HT-29 (cell line): ENCODE measurements at places on chromosomes 3 and 15. TPM values are rescaled to one million over a fixed set of nuclear protein-coding genes. Genes with fewer than 3 reads are reported as not detected.

DNA sequence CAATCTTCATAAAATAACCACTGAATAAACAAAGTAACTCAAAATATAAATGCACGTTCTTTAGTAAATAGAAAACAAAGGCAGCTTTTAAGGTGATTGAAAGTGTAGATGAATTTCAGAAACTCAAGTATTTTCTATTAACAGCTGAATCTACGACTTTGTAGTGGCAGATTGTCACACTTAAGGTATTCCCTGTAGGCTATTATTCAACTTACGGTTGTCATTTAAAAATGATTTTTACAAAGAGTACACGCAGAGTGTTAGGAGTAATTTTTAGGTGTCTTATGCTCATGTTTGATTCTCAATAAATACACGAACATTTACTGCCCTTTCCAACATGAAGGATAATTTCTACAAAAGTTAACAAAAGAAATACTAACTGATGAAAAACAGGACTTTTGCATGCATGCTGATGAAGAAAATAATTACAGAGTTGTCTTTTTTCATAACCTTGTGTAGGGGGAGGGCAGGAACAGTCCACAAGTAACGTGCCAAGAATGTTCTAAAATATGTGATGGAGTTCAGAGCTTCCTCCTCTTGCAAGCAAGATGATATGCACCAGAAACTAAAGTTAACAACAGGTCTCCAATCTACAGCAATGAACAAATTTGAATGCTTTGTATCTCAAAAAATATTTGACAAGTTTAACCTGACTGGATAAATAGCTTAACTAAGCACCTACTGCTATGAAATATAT lies 16.7 kb downstream of the DCBLD2 start:
- peak; percentile 53 for DNase-seq

DNA sequence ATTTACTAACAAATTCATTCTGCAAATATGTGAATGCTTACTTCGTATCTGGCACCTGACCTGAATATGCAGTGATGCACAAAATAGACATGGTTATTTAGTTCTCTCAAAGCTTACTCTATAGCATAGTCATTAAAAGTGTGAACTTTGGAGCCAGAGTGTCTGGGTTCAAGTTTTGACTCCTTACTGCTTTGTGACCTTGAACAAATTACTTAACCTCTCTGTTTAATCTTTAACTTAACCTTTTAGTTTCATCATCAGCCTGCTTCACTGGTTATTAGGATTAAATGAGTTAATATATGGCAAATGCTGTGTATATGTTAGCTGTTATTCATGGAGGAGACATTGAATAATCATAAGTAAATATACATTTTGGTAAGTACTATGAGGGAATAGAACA lies 12.1 kb upstream of the MGA start:
- no peak for DNase-seq

DNA sequence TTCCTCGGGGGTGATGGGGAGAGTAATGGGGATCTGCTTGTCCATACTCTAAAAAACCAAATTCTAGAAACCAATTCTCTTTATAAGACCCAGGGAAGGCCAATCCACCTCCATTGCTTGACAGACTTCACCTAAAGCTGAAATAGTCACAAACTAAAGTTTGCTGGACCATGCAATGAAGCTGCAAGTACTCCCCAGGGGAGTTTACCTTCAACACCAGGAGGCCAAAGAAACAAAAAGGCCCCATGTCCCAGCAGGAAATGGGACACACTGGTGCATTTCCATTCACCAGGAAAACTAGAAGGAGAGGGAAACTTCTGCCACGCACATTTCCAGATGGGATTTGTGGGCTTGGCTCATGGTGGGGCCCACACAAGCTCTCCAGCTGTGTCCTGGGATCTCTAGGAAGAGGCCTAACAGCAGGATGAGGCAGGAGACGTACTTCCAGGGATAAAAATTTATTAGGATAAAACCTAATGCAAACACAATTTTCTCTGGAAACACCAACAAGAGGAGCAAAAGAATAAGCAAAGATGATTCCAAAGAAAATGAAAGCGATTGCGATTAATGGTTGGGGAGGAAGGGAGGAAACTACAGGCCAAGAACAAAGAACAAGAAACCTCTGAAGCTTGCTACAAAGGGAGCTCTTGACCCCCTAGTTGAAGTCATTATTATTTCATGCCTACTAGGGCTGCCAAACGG lies 238.0 kb upstream of the LRTM1 start:
- no peak for DNase-seq

Gene GHSR
- total RNA-seq, result not detected in 2 replicates

Gene TRH
- not detected in 2 replicates for total RNA-seq

Gene THUMPD3
- 12.2 and 21.1 TPM in 2 replicates for total RNA-seq

Gene CNTN3
- not detected in 2 replicates for total RNA-seq

Gene FBXL22
- 0.68 and 1.0 TPM in 2 replicates for total RNA-seq

- DNase-seq, result no peak
Observed at GRCh38 chr3:98519351-98519750, 3.4 kb downstream of the CLDND1 start.

DNA sequence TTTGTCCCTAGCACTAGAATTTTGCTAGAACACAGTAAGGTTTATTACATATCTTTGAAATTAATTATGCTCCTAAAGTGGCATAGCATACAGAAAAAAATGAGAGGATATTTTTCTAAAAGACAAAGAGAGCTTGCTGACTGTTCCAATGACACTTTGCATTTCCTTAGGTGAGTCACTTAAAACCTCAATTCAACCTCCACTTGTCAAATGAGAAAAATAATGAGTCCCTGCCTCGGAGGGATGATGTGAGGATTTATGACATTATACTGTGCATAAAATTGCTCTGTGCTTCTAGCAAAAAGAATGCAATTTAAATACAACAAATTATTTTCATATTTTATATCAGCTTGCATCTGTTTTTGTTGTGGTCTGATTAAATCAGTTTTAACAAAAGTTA lies 1417.0 kb upstream of the ALCAM start:
- DNase-seq, result no peak

GRCh38 chr3:123320221-123320620 lies 118.5 kb downstream of the SEC22A start:
- DNase-seq, result no peak

DNA sequence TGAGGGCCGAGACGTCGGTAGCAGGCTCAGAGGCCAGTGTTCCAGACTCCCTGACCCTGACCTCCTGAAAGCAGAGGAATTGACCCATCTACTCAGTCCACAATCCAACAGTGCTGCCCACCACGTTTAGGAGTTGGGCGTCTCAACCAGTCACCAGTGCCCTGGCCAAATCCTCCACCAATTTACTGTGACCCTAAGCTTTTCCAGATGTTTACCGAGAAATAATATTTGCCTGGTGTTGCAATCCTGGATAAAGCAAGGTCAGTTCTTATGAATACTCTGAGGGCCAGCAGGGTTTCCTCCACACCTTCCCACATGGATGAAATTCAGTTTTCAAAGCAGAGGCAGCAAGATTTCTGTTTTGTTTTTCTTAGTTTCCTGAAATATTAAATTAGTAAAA lies 7.5 kb upstream of the APOD start:
- no peak for DNase-seq

GRCh38 chr15:91988071-91988470 lies 134.6 kb downstream of the SLCO3A1 start:
- no peak for DNase-seq

Gene ZNF609
- 19.4 and 22.8 TPM in 2 replicates for total RNA-seq

- DNase-seq, result no peak
Observed at GRCh38 chr3:24255414-24255813, 239.2 kb downstream of the THRB start.

DNA sequence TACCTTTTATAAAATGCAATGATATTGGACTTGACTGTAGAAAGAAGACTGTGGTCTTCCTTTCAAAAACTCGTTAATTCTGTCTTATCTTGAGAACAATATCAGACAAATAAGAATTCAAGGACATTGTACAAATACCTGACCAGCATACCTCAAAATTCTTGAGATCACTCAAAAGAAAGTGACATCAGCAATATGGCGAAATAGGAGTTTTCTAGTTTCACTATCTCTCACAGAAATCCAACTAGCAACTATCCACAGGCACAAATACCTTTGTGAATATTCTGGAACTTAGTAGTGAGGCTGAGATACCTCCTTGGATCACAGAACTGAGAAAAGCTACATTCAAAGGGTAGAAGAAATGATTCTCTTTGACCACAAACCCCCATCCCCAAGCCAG lies 419.7 kb downstream of the ZNF385D start:
- no peak for DNase-seq

DNA sequence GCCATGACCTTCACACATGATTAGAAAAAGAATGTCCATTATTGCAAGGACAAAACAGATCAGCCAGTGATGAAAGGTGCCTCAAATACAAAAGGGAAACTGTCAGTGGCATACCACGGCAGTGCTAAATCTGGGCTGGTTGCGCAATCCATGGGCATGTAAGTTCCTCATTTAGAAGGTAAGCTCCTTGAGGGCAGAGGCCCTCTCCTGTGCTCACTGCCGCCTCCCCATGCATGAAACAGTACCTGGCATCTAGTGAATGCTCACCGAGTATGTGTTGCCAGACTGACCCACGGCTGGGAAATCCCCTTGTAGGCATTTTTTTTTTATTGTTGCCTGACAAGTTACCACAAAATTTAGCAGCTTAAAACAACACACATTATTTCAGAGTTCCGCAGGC lies 312.1 kb upstream of the CHRM5 start:
- DNase-seq, result no peak

Gene GRM2
- total RNA-seq, result 0.21 TPM in 1 of 2 replicates, not detected in the other

Gene ARHGAP11A
- total RNA-seq, result 26.4 and 33.9 TPM in 2 replicates

DNA sequence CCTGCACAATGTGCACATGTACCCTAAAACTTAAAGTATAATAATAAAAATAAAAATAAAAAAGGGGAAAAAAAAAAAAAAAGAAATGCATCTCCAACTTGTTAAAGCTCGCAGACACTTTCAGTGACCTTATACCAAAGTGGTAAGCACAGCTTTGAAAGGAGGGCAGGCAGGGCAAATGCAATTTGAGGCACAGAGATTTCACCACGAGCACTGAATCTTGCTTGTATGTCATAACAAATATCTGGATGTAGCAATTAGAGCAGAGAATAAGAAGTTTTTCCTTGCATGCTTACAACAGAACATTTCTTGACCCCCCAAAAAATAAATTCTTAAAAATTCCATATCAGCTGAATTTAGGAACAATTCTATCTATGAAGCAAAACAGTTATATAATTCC lies 66.5 kb downstream of the FBN1 start:
- no peak for DNase-seq

Gene PRTG
- not detected in 2 replicates for total RNA-seq

GRCh38 chr3:157070678-157070999 lies 89.3 kb downstream of the CCNL1 start:
- no peak for DNase-seq

DNA sequence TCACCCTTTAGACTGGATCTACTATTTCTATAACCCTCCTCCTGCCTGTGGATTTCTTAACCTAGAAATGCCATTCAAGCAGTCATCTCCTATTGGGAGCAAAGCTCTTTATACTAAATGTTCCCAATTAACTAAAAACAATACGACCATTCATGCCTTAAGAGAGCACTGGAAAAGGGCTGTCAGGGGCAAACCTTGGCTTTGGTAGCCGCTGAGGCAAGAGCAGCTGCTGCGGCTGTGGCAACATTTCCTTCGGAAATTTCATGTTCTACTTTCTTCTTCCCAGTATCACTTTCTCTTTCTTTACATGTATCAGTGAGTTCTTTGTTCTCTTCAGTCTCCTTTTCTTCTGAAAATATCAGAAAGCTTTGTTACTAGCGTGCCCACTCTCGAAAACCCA lies 56.3 kb upstream of the CSPG5 start:
- no peak for DNase-seq

- DNase-seq, result no peak
Observed at GRCh38 chr15:61518191-61518950, 289.3 kb upstream of the RORA start.

- no peak for DNase-seq
Observed at GRCh38 chr3:21792176-21792575, 41.2 kb upstream of the ZNF385D start.

DNA sequence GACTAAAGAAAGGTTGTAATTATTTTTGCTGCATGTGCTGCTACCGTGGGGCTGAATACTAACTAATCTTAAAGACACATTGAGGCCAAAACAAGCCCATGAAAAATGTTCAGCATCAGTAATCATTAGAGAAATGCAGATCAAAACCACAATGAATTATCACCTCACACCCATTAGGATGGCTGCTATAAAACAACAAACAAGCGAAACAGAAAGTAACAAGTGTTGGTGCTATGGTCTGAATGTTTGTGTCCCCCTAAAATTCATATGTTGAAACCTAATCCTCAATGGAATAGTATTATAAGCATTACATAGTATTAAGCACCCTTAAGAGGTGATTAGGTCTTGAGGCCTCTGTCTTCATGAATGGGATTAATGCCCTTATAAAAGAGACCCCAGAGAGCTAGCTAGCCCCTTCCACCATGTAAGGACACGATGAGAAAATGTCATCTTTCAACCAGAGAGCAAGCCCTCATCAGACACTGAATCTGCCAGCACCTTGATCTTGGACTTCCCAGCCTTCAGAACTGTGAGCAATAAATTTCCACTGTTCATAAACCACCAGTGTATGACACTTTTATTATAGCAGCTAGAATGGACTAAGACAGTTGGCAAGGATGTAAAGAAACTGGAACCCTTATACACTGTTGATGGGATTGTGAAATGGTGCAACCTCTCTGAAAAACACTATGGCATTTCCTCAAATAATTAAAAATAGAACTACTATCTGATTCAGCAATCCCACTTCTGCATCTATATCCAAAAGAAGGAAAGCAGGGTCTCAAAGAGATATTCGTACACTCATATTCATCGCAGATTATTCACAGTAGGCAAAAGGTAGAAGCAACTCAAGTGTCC lies 76.1 kb downstream of the REC114 start:
- DNase-seq, result no peak

Gene GRIP2
- not detected in 2 replicates for total RNA-seq

DNA sequence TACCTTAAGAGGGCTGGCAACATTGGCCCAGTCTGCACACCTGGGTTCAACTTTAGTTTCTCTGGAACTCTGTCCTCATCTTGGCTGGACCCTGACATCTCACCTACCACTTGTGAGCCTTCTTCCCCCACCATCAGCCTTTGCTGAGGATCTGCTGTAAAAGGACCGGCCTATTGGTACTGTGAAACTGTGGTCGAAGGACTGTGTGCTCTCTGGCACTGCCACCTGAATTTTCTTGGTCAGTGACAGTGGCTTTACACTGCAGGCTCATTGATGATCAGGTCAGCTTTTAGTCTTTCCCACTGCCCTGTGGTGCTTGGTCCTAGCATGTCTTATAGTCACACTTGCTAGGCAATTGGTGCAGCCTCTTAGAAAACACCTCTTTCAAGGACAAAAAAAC lies 86.9 kb downstream of the PEX5L start:
- DNase-seq, result no peak

Gene DUOXA1
- 0.23 and 0.26 TPM in 2 replicates for total RNA-seq

GRCh38 chr15:57640930-57641682 lies 49.4 kb downstream of the MYZAP start:
- DNase-seq, result peak; percentile 76

DNA sequence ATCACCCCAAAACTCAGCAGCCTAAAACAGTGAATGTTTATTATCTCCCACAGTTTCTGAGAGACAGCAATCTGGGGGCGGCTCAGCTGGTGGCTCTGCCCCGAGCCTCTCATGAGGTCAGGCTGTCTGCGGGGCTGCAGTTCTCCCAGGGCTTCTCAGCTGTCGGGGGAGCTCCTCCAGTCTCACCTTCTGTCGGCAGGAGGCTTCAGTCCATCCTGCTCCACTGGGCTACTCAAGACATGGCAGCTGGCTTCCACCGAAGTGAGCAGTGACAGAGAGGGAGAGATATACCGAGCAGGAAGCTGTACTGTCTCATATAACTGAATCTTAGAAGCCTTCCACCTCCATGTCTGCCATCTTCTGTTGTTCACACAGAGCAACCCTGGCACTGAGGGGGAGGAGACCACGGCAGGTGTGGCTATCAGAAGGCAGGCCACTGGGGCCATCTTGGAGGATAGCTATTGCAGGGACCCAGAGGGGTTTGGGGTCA lies 72.8 kb upstream of the ITGA11 start:
- DNase-seq, result no peak
